ENCODE measurements at places on chromosomes 16 and 17. TPM values are rescaled to one million over a fixed set of nuclear protein-coding genes. Genes with fewer than 3 reads are reported as not detected.
A peak's percentile ranks its signal among the peaks of the same experiment; 100 is the strongest.

TBC1D3C gene
- not detected for total RNA-seq

DNA sequence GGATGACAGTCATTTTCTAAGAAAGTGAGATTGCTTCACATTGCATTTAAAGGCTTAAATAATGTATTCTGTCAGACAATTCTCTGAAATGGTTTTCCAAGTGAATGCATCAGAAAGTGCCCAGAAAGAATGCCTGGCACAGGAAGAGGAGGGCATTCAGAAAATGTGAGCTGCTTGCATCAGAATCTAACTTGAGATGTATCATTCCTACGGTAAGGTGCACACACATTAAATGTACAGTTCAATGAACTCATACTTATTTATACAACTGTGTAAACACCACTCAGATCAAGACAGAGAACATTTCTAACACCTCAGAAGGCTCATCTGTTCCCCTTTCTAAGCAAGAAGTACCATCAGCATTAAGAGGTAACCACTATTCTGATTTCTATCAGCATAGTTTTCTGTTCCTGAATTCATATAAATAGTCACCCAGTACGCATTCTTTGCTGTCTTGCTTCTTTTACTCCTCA lies 638.0 kb downstream of the MAF start:
- H3K36me3 ChIP-seq, result peaks cover 10% of the 10 kb centered on the region
- no peak overlapping the region for H3K4me3 ChIP-seq
- H3K27ac ChIP-seq, result no peak overlapping the region

DNA sequence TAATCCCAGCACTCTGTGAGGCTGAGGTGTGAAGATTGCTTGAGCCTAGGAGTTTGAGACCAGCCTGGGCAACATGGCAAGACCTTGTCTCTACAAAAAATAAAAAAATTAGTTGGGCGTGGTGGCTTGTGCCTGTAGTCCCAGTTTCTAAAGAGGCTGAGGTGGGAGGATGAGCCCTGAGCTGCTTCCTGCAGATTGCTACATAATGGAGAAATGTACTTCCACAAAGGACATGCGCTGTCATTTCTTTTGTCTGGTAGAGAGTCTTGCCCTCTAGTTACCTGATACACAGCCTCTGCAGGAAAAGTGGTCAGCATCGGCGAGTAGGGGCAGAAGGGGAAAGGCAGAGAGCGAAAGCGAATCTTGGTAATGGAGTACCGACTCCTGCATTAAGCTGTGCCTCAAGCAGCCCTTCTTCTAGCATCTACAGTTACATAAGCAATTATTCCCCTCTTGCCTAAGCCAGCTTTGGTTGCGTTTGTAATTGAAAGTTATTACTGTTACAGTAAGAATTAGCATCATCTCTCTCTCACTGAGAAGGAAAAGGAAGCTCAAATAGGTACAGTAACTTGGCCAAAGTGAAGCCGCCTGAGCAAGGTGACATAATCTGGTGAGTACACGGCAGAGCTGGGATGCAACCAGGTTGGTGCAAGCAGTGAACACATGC lies 18.5 kb upstream of the GGA2 start:
- no peaks in the 10 kb centered on the region for H3K27me3 ChIP-seq
- H3K4me1 ChIP-seq, result no peaks in the 10 kb centered on the region
- H3K4me3 ChIP-seq, result no peak overlapping the region
- H3K36me3 ChIP-seq, result peaks cover 69% of the 10 kb centered on the region
- no peak for DNase-seq

TBKBP1 gene
- 15.8 TPM for total RNA-seq

GRCh38 chr17:66975614-66976378 lies 11.3 kb downstream of the CACNG4 start:
- H3K27ac ChIP-seq, result no peak overlapping the region
- H3K36me3 ChIP-seq, result no peaks in the 10 kb centered on the region
- H3K4me3 ChIP-seq, result no peak overlapping the region

- peaks cover 24% of the 10 kb centered on the region for H3K36me3 ChIP-seq
- no peak overlapping the region for H3K27ac ChIP-seq
- DNase-seq, result no peak
Measured at GRCh38 chr17:824378-824777, 42.2 kb downstream of the MRM3 start.

- peak overlapping the region; percentile 80 for H3K27ac ChIP-seq
- no peaks in the 10 kb centered on the region for H3K27me3 ChIP-seq
- DNase-seq, result no peak
- peaks cover 21% of the 10 kb centered on the region for H3K4me1 ChIP-seq
Measured at GRCh38 chr16:85768199-85768598, 17.3 kb upstream of the C16orf74 start.

- H3K4me3 ChIP-seq, result no peak overlapping the region
- H3K27me3 ChIP-seq, result peaks cover 25% of the 10 kb centered on the region
- DNase-seq, result peak; percentile 36
- H3K4me1 ChIP-seq, result peaks cover 33% of the 10 kb centered on the region
- peak overlapping the region; percentile 71 for H3K27ac ChIP-seq
- H3K36me3 ChIP-seq, result peaks cover 19% of the 10 kb centered on the region
Measured at GRCh38 chr17:29032857-29033197, 10.1 kb upstream of the PIPOX start.

DNA sequence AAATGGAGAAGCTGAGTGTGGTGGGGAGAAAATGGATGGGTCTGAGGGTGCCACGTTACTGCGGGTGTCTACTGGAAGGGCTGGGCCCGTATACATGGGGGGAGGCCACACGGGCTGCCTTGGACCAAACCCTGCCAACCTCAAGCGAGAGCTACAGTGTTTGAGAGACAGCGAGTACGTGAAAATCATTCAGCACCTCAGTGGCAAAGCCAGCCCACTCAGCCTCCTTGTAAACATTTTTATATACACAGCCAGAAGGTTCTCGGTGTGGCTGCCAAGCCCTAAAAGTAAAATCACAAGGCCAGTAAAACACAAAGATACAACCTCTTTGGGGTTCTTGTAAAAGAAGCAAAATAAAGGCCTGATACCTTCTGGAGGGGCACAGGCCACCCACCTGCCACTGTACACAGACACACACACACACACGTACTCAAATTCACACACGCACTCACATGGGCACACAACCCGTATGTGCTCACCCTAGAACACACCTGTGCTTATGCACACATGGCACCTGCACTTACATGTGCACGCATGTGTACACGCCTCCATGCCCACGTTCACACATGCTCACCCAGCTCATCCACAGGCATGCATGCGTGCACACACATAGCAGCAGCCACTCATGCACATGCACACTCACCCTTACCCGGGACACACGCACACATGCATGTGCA lies 102.8 kb downstream of the GSG1L start:
- no peaks in the 10 kb centered on the region for H3K4me1 ChIP-seq
- DNase-seq, result no peak
- peaks cover 4% of the 10 kb centered on the region for H3K36me3 ChIP-seq

- H3K36me3 ChIP-seq, result no peaks in the 10 kb centered on the region
- peaks cover 25% of the 10 kb centered on the region for H3K4me1 ChIP-seq
- H3K4me3 ChIP-seq, result peak overlapping the region; percentile 56
- DNase-seq, result peak; percentile 75
Measured at GRCh38 chr17:78341559-78342448, 18.1 kb downstream of the SOCS3 start.

DNA sequence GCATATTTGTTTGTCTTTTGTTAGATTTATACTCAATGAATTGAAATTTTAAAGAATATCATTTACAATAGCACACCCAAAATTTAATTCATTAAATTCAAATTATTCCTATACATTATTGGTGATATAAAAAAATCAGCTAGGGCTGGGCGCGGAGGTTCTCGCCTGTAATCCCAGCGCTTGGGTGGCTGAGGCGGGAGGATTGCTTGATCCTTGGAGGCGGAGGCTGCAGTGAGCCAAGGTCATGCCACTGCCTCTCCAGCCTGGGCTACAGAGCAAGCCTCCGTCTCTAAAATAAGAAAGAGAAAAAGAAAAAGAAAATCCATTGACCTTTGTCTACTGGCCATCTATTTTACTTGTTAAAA lies 4.5 kb upstream of the PRDM7 start:
- no peak overlapping the region for H3K27ac ChIP-seq
- peaks cover 66% of the 10 kb centered on the region for H3K27me3 ChIP-seq
- H3K4me3 ChIP-seq, result peak overlapping the region; percentile 91
- DNase-seq, result peak; percentile 27

DNA sequence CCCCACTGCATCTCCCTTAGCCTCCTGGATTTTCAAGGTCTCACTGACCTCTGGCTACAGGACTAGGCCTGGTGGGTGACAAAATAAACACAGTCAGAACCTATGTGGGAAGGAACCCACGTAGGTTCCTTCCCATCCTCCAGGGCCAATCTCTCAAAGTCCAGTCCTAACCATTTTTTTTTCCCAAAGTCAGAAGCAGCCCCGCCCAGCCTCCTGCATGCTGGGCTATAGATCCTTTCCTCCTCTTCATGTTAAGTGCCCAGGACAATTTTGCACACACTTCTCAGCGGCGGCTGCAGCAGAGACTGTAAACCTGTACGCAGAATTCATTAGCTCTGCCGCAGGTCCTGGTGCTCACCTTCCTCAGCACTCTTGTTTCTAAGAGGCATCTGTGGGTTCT lies 285.8 kb downstream of the NPIPA8 start:
- no peak for DNase-seq
- peaks cover 12% of the 10 kb centered on the region for H3K27me3 ChIP-seq
- H3K36me3 ChIP-seq, result no peaks in the 10 kb centered on the region
- H3K27ac ChIP-seq, result no peak overlapping the region

ANTKMT gene
- total RNA-seq, result 43.0 TPM

DNA sequence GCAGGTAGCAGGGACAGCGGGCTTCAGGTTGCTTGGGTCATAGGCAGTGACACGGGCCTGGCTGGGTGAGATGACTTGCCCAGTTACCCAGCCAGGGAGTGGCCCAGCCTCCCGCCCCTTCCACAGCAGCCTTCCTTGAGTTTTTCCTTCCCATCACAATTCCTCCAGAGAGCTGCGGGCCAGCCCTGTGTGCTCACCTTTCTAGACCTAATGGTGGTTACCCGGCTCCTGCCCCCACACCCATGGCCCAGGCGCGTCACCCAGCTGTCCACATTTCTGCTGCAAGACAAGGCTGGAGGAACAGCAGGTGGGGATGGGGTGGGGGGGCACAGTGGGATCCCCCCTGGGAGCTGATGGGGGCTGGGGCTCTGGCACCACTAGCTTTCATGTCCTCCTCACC lies 203.2 kb downstream of the NTN1 start:
- no peak for DNase-seq
- H3K36me3 ChIP-seq, result no peaks in the 10 kb centered on the region
- H3K27ac ChIP-seq, result no peak overlapping the region
- H3K4me1 ChIP-seq, result peaks cover 20% of the 10 kb centered on the region
- no peak overlapping the region for H3K4me3 ChIP-seq
- H3K27me3 ChIP-seq, result no peaks in the 10 kb centered on the region

DNA sequence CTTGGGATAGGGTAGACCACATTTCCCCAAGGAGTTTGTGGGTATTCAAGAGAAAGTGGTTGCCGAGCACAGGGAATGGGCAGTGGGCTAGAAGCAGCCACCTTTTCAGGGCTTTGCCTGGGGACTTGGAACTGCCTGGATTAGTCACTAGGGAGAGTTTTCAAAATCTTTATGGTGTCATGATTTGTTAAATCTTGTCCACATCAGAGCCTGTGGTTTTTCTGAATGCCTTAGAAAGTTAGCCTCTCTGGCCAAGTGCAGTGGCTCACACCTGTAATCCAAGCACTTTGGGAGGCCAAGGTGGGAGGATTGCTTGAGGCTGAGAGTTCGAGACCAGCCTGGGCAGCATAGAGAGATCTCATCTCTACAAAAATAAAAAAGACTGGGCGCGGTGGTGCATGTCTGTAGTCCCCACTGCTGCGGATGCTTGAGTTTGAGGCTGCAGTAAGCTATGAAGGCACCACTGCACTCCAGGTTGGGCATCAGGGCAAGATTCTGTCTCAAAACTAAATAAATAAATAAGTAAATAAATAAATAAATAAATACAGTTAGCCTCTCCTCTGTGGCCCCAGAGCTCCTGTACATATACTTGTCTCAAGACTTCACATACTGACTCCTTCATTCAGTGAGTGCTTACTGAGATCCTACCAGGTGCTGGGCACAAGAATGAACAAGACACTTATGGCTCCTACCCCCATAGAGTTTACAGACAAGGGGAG lies 76.3 kb upstream of the HNF1B start:
- no peaks in the 10 kb centered on the region for H3K36me3 ChIP-seq
- no peak overlapping the region for H3K4me3 ChIP-seq
- H3K4me1 ChIP-seq, result peaks cover 7% of the 10 kb centered on the region
- no peaks in the 10 kb centered on the region for H3K27me3 ChIP-seq
- no peak overlapping the region for H3K27ac ChIP-seq
- no peak for DNase-seq

- no peak overlapping the region for H3K27ac ChIP-seq
- peaks cover 10% of the 10 kb centered on the region for H3K4me1 ChIP-seq
- peaks cover 3% of the 10 kb centered on the region for H3K36me3 ChIP-seq
- DNase-seq, result no peak
- no peak overlapping the region for H3K4me3 ChIP-seq
Measured at GRCh38 chr16:74770831-74771526, 3.6 kb downstream of the FA2H start.

PCGF2 gene
- total RNA-seq, result 102 TPM

OR1A1 gene
- total RNA-seq, result not detected

AMZ2 gene
- 79.0 TPM for total RNA-seq

DNA sequence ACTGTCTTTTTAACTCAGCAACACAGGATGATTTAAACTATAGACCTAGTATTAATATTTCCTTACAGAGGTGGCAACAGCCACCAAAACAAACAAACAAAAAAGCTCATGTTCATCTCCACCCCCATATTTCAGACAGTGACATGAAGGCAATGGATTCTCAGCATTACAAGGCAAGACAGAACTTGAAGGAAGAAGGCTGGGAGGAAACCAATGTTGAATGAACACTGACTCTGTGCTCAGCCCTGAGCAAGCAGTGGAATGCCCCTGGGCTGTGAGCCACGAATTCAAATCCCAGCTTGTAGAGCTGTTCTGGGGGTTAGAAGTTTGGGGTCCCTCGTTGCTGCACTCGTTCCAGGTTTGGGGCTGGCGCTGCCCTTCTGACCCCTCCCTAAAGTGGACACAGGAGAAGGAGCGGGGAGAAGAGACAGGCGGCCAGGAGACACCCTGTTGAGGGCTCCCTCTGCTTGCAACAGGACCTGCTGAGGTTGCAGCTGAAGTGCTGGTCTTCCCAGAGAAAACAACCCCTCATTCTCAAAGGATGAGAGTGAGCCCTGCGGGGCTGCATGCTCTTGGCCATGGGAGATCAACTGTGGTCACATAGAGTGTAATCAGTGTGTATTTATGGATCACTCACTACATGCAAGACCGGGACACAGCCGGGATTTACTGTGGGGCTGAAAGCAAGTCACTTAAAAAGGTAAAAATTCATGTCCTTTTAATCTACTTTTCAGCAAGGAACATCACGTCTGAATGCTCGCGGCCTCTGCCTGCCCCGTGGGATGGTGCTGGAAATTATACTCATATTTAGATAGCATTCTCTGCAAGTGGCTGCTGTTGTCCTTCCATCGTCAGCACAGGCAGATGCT lies 34.3 kb downstream of the MYH3 start:
- H3K4me1 ChIP-seq, result no peaks in the 10 kb centered on the region
- no peak overlapping the region for H3K27ac ChIP-seq
- no peaks in the 10 kb centered on the region for H3K36me3 ChIP-seq
- H3K4me3 ChIP-seq, result no peak overlapping the region

GRCh38 chr16:86029131-86029741 lies 130.3 kb downstream of the IRF8 start:
- no peak for DNase-seq
- no peak overlapping the region for H3K27ac ChIP-seq
- H3K4me3 ChIP-seq, result no peak overlapping the region
- peaks cover 5% of the 10 kb centered on the region for H3K36me3 ChIP-seq

SPATA32 gene
- total RNA-seq, result 0.15 TPM

- no peaks in the 10 kb centered on the region for H3K36me3 ChIP-seq
- H3K4me3 ChIP-seq, result peak overlapping the region; percentile 96
- H3K27me3 ChIP-seq, result no peaks in the 10 kb centered on the region
- no peak for DNase-seq
- peaks cover 3% of the 10 kb centered on the region for H3K4me1 ChIP-seq
- H3K27ac ChIP-seq, result peak overlapping the region; percentile 63
Measured at GRCh38 chr17:48831549-48831883, 681 bp downstream of the CALCOCO2 start.

Data from WTC11 (cell line).